ENCODE measurements at places on chromosomes 3 and 15.

- DNase-seq: no peak
These were observed 670 bp upstream of the ATP13A3 start for GRCh38 chr3:194487289-194488054.

DNA sequence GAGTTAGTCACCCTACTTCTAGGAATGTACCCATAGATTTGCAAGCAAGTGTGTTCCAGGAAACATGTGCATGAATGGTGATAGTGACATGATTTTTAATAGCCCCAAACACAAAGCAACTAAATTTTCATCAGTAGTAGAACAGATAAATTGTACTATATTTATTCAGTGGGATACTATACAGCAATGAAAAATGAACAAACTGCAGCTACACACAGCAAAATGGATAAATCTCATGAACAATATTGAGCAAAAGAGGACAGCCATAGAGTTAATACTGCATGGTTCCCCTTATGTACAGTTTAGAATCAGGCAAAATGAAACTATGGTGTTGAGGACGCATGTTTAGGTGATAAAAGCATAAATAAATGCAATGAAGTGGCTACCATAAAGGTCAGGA lies 26.0 kb downstream of the MESP1 start:
- DNase-seq: no peak

GRCh38 chr15:90106522-90107117 lies 4.4 kb upstream of the IDH2 start:
- DNase-seq: no peak

GRCh38 chr3:74003734-74004133 lies 379.0 kb upstream of the PDZRN3 start:
- DNase-seq: no peak

- DNase-seq: no peak
These were observed 447.8 kb downstream of the FHIT start for GRCh38 chr3:60803216-60804173.

- DNase-seq: no peak
These were observed 117.3 kb upstream of the ALDH1A3 start for GRCh38 chr15:100762289-100762688.

DNA sequence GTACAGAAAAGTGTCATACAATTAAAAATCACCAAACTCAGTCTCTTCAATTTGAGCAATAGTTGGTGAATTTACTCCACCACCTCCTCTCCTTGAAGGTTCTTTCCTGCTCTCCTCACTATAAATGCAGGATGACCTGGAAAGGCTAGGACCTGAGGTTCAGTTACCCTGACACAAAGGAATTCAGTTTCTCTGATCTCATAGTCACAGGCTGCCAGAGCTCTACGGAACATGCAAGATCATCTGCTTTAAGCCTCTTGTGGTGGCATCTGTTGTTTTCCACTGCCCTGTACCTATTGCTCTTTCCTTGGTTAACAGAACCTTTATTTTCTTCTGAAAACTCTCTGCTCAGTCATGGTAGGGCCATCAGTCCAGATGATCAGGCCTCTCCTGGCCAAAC lies 4.9 kb upstream of the TP63 start:
- no peak for DNase-seq

DNA sequence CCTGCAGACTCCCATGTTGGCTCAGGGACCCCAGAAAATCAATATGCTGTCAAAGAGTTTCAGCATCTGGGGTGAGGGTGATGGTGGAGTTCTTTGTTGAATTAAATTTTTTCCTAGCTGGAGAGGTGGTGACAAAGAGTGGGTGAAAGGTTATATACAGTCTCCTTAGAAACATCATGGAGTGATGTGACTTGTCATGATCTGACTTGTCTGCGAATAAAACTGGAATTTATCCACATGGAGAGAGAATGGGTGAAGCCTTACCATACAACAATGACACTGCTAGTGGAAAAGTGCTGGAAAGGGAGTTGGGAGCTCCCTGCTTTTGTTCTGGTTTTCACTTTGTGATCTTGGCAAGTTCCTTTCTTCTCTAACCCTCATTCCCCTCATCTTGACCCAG lies 75.0 kb downstream of the ARNT2 start:
- no peak for DNase-seq

GRCh38 chr3:46022909-46023785 lies 4.1 kb downstream of the XCR1 start:
- DNase-seq: no peak

- DNase-seq: no peak
These were observed 12.2 kb upstream of the SACM1L start for GRCh38 chr3:45677033-45677446.

GRCh38 chr3:30282154-30282696 lies 324.2 kb upstream of the TGFBR2 start:
- DNase-seq: no peak

GRCh38 chr3:107877936-107878335 lies 212.9 kb downstream of the CD47 start:
- DNase-seq: no peak

- no peak for DNase-seq
These were observed 3.2 kb upstream of the ATP13A3 start for GRCh38 chr3:194489736-194490612.

DNA sequence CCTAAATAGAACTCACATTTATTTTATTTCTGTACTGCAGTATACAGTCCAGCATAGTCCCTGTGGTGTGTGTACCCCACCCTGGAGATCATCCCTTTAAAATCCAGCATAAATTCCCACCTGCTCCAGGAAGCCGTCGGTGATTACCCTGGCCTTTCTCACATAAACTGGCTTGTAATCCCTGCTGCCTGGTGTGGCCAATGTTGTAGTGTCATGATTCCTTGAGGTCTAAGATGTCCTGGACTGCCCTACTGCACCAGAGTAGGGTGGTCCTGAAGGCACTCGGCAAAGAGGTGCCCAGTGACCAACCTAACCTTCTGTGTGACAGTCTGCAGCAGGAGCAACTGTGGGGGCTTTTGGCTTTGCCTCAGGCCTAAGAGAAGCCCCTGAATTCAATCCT lies 58.9 kb downstream of the ITGA11 start:
- DNase-seq: no peak

GRCh38 chr3:97613139-97613538 lies 151.4 kb upstream of the ARL6 start:
- no peak for DNase-seq

DNA sequence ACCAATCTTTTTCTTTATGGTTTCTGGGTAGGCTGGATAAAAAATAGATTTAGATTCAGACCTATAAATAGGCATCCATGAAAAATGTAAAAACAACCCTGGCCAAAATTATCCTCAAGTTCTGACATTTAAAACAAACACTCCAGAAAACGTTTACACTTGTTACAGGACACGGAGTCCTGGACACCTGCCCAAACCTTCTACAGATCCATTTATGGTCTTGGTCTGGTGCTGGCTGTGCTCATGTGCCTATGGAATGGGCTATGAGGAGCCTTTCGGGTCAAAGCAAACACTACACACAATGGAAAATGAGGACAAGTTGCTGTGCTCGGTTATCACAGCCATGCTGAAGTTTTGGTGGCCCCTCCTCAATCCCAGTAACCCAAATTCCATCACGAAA lies 108.1 kb downstream of the PDZRN3 start:
- no peak for DNase-seq

GRCh38 chr3:143287403-143287802 lies 167.8 kb downstream of the CHST2 start:
- no peak for DNase-seq

GRCh38 chr3:103813955-103814354 lies 1379.1 kb downstream of the ZPLD1 start:
- no peak for DNase-seq

GRCh38 chr15:77658304-77658703 lies 25.6 kb upstream of the LINGO1 start:
- DNase-seq: no peak

DNA sequence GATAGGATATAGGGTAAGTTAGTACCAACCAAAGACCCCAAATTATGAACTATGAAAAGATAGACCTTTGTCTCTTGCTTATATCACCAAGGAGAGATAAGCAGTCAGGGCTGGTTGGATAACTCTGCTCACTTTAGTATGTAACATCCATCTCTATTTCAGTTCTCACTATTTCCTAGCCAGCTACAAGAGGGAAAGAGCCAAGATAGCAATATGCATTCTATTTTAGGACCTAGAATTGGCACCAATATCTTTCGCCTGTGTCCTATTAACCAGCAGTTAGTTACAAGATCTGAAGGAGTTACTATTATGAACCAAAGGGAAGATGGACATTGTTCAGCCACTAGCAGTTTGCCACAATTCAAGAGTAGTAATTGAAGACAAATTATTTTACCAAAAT lies 457.5 kb downstream of the NSUN3 start:
- DNase-seq: no peak

DNA sequence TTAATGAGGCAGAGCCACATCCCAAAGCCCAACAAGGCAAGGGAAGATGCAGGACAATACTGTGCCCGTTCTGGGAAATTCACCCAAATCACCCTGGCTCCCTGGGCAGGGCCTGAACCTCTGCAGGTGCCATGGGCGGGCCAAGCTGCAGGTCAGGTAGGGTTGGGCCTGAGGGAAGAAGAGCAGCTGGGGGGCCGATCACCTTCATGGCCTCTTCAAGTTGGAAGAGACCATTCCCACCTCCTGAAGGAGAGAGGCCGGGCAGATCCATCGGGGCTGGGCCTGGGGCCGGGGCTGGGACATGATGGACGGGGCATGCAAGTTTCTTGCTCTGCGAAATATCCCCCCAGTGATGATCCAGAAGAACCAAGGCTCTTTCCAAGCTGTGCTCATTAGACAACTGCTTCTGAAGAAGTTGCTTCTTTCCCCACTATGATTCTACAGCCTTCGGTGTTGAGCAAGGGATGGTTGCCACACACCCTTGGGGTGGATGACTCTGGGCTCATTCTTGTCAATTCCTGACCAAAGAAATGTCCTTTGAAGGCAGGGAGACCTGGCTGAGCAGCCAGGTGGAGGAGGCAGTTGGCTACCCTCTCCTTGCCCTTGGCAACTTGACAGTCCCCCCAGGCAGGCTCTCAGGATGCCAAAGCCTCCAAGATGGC lies 38.2 kb downstream of the KLHL25 start:
- no peak for DNase-seq

GRCh38 chr3:164550857-164551256 lies 527.4 kb downstream of the SI start:
- DNase-seq: no peak

GRCh38 chr3:59290358-59290757 lies 240.5 kb upstream of the CFAP20DC start:
- DNase-seq: no peak

DNA sequence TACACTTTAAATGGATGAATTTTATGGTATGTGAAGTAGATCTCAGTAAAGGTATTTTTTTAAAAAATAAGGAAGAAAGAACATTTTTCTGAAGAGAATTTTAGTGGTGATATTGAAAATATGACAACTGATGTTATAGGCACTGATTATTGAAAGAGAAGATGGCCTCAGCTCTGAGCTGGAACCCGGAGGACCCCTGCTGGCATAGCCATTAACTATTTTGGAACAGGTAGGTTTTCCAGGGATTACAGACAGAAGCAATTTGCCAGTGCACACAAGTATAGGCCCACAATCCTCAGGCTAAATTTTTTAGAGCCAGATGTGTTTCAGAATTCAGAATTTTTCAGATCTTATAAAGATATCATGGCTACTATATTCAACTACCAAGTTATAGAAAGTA lies 315.9 kb upstream of the GPR149 start:
- no peak for DNase-seq

- no peak for DNase-seq
These were observed 828.5 kb upstream of the NECTIN3 start for GRCh38 chr3:110243081-110243480.

DNA sequence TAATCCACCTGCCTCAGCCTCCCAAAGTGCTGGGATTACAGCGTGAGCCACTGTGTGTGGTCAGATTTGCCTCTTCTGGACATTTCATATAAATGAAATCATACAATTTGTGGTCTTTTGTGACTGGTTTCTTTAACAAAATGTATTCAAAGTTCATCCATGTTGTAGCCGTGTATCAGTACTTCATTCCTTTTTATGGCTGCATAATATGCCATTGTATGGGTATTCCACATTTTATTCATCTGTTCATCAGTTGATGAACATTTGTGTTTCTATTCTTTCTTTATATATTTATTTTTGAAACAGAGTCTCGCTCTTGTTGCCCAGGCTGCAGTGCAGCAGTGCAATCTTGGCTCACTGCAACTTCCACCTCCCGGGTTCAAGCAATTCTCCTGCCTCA lies 25.8 kb downstream of the WDR76 start:
- DNase-seq: no peak

GRCh38 chr3:183247011-183247589 lies 6.0 kb upstream of the B3GNT5 start:
- no peak for DNase-seq

GRCh38 chr3:58829321-58830000 lies 162.9 kb upstream of the FAM3D start:
- no peak for DNase-seq

GRCh38 chr15:51284871-51285270 lies 53.5 kb downstream of the CYP19A1 start:
- DNase-seq: no peak

All from esophagus squamous epithelium (tissue), 5 donors.